ENCODE measurements at places on chromosomes 2 and 18. TPM values are rescaled to one million over a fixed set of nuclear protein-coding genes. Genes with fewer than 3 reads are reported as not detected.

Gene TANK
- 54.8 TPM for polyA plus RNA-seq

Gene CCDC195
- not detected for polyA plus RNA-seq

Gene DUSP19
- polyA plus RNA-seq = 2.5 TPM

Gene ZDBF2
- 3.4 TPM for polyA plus RNA-seq

Gene TUBB6
- 56.4 TPM for polyA plus RNA-seq

Gene ZAP70
- polyA plus RNA-seq = 3.9 TPM

Gene AQP12B
- not detected for polyA plus RNA-seq

Gene SLC5A7
- 2.0 TPM for polyA plus RNA-seq

Gene MGAT4A
- 38.3 TPM for polyA plus RNA-seq

Gene PKDCC
- polyA plus RNA-seq = 129 TPM

Gene TDRD15
- not detected for polyA plus RNA-seq

Gene MMADHC
- polyA plus RNA-seq = 78.5 TPM

Gene MYO5B
- polyA plus RNA-seq = 71.7 TPM

Gene ST6GAL2
- not detected for polyA plus RNA-seq

Gene OTOF
- 0.27 TPM for polyA plus RNA-seq

- DNase-seq = no peak
Measured at GRCh38 chr2:163773276-163773675, 37.5 kb upstream of the FIGN start.

DNA sequence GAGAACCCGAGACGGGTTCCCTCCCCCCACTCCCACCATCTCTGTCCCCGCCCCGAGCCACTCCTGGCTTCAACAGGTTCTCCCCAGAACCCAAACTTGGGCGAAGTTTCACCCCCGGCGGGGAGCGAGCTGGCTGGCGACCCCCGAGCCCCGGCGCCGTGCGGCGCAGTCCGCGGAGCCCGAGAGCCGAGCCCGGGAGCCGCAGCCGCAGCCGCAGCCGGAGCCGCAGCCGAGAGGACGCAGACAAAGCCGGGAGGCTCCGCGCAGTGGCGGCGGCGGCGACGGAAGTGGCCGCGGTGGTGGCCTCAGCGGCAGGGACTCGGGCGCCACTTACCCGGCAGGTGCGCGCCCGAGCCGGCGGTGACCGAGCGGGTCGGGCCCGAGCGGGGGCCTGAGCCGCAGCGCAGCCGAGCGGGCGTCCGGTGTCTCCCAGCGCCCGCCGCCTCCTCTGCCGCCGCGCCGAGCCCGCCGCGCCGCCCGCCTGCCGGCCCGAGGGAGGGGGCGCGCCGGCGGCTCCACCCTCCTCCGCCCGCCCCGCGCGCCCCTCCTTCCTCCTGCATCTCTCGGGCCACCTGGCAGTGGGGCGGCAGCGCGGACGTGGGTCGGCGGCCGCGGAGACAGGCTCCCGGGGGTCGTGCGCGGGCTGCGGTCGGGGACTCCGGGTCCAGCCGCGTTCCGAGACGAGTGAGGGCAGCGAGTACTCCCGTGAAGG, at the start of gene ECEL1:
Gene ECEL1 (minus strand): TSS at position 450 of the 712 bp plus-strand sequence. CDS start 1,181 bp downstream, outside the sequence.
- DNase-seq = peak; percentile 49

DNA sequence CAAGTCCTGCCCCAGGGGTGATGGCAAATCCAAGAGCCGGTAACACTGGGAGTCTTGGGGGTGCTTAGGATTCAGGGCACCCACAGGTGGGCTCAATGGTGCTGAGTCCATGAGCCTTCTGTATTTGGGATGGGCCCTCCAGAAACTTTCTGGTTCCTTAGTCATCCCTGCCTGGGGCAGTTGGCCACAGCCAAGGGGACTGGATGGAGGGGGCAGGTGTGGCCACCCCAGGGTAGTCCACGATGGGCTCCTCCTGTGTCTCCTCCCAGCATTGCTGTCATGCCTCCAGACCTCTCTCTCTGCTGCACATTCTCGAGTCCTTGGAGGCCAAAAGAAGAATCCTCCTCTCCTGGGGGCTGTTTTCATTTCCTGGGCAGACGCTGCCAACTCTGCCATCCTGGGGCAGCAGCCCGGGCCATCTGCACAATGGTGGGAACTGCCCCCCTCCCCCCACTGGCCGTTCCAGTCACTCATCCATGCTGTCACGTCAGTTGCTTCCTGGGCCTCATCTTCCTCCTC, 158.0 kb upstream of the TWIST2 start:
- DNase-seq = no peak

GRCh38 chr18:59332986-59333385, 14.5 kb upstream of the CPLX4 start:
- DNase-seq = no peak

GRCh38 chr2:3440477-3440876, 61.0 kb downstream of the TRAPPC12 start:
- peak; percentile 83 for DNase-seq

DNA sequence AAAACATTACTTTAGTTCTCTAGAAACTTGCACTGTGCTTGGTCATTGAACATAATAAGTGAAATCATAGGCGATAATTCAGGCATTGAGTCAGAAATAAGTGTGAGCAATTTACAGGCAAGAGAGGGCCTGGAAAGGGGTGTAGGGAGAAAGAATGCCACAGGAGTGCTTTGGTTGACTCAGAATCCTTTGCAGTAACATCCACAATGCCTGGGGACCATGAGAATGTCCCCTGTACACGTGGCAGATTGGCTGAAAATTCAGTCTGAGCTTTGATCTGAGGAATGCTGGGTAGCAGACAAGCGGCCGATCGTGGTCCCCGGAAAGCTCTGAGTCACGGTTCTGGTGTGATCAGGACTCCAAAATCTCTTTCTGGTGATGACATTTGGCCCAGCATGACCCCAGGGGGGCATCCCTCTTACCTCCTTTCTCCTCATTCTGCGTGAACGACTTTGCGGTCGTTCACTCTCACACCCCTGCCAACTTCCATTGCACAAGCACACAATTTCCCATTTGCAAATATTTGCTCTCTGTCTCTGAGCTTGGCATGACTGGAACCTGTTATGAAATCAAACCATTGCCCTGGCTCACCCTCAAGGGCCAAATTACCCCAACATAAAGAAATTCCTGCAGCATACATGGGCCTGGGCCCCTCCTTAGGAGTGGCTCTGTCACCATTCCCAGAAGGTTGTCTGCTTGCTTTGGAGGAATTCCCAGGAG, 305.0 kb upstream of the EPAS1 start:
- DNase-seq = peak; percentile 74

GRCh38 chr2:233711312-233712008, 1.2 kb upstream of the UGT1A5 start:
- DNase-seq = peak; percentile 83

DNA sequence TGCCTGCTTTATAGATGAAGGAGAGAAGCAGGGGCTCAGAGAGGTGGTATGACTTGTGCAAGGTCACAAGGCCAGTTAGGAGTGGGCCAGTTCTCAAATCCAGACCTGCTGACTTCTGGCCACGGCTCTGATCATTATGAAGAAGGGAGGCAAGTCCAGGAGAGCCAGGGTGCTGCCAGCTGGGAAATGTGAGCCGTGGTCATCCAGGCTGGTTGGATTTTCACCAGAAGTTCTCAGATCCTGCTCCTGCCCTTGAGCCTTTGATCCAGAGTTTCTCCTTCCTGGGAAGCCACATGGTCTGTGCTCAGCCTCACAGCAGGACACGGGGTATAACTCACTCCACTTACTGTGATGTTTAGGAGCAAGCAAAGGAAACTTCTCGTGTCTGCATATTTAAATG, 239.9 kb downstream of the KLHL29 start:
- DNase-seq = no peak

- peak; percentile 75 for DNase-seq
Measured at GRCh38 chr2:200376513-200377354, 70.2 kb downstream of the SPATS2L start.

GRCh38 chr2:224751996-224752698, 36.0 kb upstream of the CCDC195 start:
- no peak for DNase-seq

DNA sequence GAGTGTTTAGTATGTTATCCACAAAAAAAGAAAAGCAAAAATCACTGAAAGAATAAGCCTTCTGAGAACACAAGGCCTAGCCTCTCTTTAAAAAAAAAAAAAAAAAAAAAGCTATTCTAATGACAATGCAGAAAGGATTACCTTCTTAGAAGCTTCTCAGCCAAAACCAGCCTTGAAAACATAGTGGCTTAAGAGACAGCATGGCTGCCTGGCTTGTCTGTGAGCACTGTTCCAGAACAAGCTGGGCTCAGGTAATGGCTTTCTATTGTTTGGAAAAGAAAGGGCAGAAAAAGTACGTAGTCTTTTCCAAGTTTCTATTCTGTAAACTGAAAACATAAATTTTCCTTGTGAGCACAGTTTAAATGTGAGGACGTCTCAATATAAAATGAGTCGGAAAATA, 119.5 kb downstream of the MAP3K20 start:
- DNase-seq = no peak

GRCh38 chr2:26675651-26676255, 16.8 kb upstream of the KCNK3 start:
- DNase-seq = no peak

DNA sequence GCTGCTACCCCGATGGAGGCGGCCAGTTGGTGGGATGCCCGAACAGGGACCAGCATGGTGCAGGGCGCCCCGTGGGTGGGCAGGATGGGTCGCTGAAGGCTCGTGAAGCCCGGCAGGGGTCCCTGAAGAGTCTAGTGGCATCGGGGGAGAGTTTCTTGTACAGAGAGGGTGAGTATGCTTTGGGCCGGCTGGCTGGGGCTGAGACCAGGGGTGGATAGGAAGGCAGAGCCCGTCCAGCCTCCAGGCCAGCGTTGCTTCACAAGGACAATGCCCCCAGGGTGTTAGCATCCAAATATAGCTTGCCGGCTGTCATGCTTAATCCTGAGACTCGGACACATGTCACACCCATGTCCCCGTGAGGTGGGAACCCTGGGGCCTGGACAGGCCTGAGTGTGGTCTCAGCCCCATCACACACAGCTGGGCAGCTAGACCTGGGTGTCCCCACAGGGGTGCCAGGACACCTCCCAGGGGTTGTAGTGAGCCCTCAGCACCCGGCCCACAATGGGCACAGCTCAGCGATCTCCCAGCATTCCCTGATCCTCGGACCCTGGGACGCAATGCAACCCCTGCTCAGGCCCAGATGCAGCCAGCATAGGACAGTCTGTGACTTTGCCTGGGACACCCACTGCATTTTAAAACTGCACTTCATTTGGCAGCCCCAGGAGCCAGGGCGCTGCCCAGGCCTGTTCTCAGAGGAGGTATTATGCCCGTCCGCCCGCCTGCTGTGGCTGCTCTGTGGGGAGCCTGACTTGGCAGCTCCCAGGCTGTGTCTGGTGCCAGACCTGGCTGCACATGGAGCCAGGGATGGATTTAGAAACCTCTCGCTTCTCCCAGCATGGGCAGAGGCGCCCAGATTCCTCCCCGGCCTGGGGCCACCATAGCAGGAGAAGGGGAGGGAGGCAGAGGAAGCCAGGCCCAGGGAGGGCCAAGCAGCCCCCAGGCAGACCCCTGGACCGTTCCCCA, 36.4 kb downstream of the RAMP1 start:
- DNase-seq = no peak

DNA sequence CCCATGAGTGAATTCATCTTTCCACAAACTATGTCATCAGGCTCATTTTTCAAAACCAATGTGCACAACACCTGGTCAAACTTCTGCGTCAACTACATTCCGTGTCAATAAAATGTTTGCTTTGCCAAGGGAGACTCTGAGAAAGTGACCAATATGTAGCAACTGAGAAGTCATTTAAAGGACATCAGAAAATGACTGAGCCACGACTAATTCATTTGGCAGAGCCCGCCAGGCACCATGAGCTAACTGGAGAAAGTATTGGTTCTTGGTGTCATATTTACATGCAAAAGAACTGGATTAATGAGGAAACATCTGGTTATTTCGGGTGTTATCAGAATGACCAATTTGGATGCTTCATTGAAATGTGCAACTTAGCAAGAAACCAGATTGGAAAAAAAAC, 7.2 kb downstream of the RND3 start:
- no peak for DNase-seq

DNA sequence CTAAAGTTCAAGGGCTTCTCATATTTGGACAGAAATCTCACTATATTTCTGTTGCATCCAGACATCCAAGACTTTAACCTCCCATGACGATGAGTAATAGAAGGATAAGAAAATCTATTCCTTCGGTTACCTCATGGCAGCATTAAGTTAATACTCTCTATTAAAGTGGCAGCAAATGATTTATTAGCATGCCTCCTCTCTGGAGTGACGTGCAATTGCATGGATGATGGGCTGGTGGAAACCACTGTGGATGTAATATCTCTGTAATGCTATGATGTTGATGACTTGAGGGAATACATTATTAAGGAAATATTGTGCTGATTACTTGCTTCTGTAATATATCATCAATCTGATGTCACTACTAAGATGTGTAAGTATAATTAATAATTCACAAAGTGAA, 336.8 kb downstream of the DSEL start:
- no peak for DNase-seq

DNA sequence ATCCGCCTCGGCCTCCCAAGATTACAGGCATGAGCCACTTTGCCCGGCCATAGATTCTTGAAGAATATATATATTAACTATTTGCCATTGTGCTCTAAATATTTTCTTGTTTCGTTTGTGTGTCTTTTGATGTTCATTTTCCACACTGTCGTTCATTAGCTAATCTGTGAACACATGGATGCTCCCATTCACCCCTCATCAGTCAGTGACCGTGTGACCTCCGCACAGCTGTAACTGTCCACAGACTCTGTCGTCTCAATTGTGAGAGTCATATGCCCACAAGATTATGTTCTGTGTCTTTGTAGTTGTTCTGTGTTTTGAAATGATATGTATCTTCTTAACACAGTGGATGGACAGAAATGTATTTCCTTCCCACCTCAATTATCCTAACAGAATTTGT, 29.6 kb downstream of the RAMP1 start:
- no peak for DNase-seq

DNA sequence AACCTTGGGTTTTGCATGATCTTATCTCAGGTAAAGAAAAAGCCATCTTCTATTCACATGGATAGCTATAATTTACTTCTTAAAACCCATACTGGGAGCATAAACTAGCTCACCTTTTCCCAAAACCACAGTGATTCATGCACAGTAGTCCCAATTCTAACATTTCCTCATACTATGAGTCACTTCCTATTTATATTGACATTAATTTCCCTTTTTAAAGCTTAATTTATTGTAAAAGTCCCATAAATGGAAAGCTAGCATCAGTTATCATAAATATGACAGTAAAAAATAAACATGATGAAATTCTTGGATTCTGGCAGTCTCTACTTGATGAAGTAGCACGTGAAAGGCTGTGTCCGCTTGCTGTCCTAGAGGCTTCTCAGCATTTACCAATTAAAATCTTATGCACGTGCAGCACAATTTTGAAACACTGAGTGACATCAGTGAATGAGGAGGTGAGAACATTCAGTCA, 180.1 kb downstream of the CDH2 start:
- no peak for DNase-seq

DNA sequence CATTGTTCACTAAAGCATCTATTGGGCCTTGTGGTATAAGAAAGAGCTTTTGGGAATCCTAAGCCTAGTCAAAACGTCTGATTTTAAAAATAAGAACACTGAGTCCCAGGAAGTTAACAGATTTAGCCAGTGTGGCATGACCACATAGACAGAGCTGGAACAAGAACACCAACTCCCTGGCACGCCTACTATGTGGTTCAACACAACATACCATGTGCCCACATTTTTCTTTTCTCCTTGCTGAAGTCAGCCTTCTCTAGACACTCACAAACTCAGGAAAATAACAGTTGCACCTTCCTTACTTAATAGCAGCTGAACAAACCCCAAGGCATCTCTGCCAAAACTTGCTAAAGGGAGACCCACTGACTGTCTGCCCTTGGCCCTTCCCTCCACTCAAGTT, 124.8 kb downstream of the C1D start:
- DNase-seq = no peak
